Bronchial epithelial cell (primary cell): ENCODE measurements at places on chromosomes 13 and 19. TPM values are rescaled to one million over a fixed set of nuclear protein-coding genes. Genes with fewer than 3 reads are reported as not detected.

- DNase-seq: peak; percentile 51
Observed at GRCh38 chr13:113616991-113617749, 32.6 kb downstream of the TFDP1 start.

- DNase-seq: no peak
Observed at GRCh38 chr19:29969891-29970290, 27.9 kb downstream of the URI1 start.

GRCh38 chr19:40414542-40415535, 1.7 kb upstream of the PRX start:
- no peak for DNase-seq

- peak; percentile 65 for DNase-seq
Observed at GRCh38 chr19:39408392-39409207, 2.0 kb downstream of the ZFP36 start.

- DNase-seq: no peak
Observed at GRCh38 chr19:13841086-13841961, 35.6 kb upstream of the NANOS3 start.

GRCh38 chr19:3589949-3590348, 4.7 kb downstream of the GIPC3 start:
- no peak for DNase-seq

DNA sequence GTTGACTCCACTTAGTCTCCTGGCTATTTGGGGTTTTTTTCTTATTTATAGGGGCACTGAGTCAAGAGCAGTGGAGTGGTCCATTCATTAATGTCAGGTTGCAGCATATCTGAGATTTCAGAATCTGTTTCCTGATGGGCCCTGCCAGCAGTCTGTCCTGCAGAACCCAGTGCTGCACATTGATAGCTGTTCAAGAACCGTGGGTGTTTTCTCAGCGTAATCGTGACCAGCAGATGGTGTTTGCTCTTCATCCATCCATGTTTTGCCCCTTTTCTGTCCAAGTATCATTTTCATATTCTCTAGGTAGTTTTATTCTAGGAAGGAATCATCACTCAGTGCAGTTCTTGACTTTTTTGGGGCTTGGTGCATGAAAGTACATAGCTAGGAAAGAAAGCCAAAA, 166.5 kb downstream of the ATP8A2 start:
- no peak for DNase-seq

DNA sequence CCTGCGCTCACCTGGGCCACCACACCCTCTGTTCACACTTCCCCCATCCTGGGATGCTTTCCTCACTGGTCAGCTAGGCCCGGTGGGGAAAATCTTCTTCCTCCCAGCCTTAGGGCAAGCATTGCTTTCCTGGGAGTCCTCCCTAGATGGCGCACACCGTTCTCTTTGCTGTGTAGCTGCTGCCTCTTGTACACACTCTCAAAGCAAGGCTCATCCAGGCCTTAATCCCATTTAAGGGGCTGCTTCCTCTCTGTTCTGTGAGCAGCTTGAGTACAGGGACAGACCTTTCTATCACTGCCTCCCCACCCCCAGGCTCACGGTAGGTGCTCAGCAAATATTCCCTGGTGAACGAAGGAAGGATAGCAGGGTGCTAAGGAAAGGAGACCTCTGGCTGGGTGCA, 11.1 kb downstream of the SLC7A10 start:
- peak; percentile 10 for DNase-seq

- no peak for DNase-seq
Observed at GRCh38 chr13:107715496-107715895, 499.8 kb downstream of the LIG4 start.

DNA sequence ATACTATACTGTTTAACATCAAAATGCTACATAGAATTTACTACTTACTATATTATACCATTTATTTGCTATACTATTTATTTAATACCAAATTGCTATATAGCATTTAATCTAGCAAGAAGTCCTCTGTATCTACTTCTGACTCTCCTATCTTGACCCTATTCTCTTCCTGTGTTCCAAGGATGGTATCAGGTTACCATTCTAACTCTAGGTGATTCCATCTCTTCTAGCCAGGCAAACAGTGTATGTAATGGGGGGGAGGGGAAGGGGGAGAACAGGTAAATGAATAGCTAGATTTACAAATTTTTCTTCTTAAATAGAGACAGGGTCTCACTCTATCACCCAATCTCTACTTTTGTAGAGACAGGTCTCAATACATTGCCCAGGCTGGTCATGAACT, 200.3 kb downstream of the DIAPH3 start:
- DNase-seq: no peak

- DNase-seq: no peak
Observed at GRCh38 chr19:33219261-33219815, 6.3 kb downstream of the SLC7A10 start.

- DNase-seq: peak; percentile 9
Observed at GRCh38 chr13:83450591-83450990, 431.7 kb downstream of the SLITRK1 start.

DNA sequence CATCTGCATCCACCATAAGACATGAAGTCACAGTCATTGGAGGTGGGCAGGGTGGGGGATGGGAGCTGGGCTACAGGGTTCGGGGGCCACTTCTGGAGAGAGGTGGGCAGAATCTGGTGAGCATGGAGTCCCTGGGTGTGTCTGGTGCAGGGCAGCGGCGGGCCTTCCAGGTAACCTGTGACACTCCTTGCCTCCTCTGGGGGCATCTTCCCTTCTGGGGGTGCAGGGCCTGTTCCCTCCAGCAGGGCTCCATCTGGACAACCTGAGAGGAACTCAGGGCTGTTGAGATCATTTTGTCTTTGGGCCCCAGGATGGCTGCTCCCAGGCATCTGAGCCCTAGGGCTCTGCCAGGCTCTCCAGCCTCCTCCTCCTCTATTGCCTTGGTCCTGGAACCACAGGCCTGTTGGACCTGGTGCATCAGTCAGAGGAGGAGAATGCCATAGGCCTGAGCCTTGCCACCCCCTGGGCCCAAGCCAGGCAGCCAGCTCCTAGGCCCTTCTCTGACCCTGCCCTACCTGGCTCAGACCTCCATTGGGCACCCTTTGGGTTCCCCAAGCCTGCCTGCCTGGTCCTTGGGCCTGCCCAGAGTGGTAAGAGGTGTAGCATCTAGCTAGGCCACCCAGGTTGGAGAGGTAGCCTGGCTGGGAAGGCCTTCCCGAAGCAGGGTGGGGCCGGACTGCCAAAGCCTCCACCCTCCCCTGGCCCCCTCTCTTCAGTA, 13.4 kb downstream of the LYL1 start:
- DNase-seq: peak; percentile 2

- no peak for DNase-seq
Observed at GRCh38 chr13:34762312-34762711, 179.8 kb upstream of the NBEA start.

GRCh38 chr13:71864094-71864985, 2.7 kb downstream of the DACH1 start:
- DNase-seq: no peak

GRCh38 chr19:810883-811489, 10.8 kb downstream of the PLPPR3 start:
- no peak for DNase-seq

GRCh38 chr19:10289836-10290356, at the start of gene ICAM5:
ICAM5 (plus strand) TSS chr19:10289952; CDS start chr19:10290044, 92 bp downstream.
- peak; percentile 27 for DNase-seq

- DNase-seq: peak; percentile 45
Observed at GRCh38 chr13:93227878-93228642, 1.5 kb downstream of the GPC6 start.

- DNase-seq: no peak
Observed at GRCh38 chr13:78609464-78610205, 6.3 kb upstream of the POU4F1 start.

GRCh38 chr19:2629491-2630351, 72.8 kb downstream of the GNG7 start:
- DNase-seq: no peak

The APOC1 gene
- total RNA-seq: 0.26 and 0.79 TPM in 2 replicates

The IRS2 gene
- 3.1 and 6.8 TPM in 2 replicates for total RNA-seq

The DACH1 gene
- not detected in 2 replicates for total RNA-seq

The IGFL1 gene
- not detected in 2 replicates for total RNA-seq

The PRKD2 gene
- total RNA-seq: 18.8 and 24.5 TPM in 2 replicates

The CGB2 gene
- total RNA-seq: not detected in 2 replicates

The ONECUT3 gene
- under 0.01 TPM in 2 replicates for total RNA-seq

The THSD8 gene
- not detected in 2 replicates for total RNA-seq

The PGLYRP2 gene
- total RNA-seq: not detected in 2 replicates

The PALM gene
- total RNA-seq: under 0.01 and 0.26 TPM in 2 replicates

The ZNF284 gene
- 2.3 and 2.4 TPM in 2 replicates for total RNA-seq

The C5AR1 gene
- under 0.01 and 1.0 TPM in 2 replicates for total RNA-seq
